Neural crest cell (in vitro differentiated cells): ENCODE measurements at places on chromosomes 4 and X.

DNA sequence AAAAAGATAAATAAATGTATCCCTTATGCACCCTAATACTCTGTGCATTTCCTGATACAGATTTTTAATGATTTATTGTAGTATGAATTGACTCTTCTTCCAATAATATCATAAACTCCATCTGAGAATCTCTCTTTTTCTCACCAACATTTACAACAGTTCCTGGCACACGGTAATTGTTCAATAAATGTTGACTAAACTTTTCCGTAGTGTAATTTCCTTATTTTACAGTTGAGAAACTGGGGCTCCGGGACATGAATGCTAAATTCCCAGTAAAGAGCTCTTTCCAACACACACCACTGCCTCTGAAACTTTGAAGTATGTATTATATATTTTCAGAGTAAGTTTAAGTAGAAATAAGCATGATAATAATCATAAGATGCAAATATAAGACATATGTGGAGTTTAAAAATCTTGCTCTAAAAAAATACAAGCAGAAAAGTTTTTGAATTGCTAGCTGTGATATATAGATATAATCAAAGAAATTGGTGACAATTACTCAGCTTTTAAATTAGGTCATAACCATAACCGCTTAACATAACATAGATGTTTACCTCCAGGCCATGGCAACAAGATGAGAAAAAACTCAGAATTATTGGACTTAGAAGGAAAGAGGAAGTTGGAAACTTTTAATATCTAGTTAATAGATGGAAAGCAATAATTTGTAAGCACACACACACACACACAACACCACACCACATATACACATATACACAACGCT lies 28.2 kb upstream of the ANTXR2 start:
- no peak for DNase-seq

- peak; percentile 47 for DNase-seq
These were observed at the start of gene SLC16A2 for GRCh38 chrX:74421036-74421739. SLC16A2 (plus strand) TSS chrX:74421493; CDS start chrX:74421638, 145 bp downstream.

GRCh38 chrX:150569155-150569477 lies 695 bp downstream of the MTM1 start:
- no peak for DNase-seq

GRCh38 chr4:77092975-77093374 lies 17.2 kb upstream of the CCNI start:
- no peak for DNase-seq

GRCh38 chrX:97931586-97931985 lies 1047.9 kb downstream of the RPA4 start:
- no peak for DNase-seq

- no peak for DNase-seq
These were observed 77.3 kb upstream of the TMEM47 start for GRCh38 chrX:34734383-34734782.

DNA sequence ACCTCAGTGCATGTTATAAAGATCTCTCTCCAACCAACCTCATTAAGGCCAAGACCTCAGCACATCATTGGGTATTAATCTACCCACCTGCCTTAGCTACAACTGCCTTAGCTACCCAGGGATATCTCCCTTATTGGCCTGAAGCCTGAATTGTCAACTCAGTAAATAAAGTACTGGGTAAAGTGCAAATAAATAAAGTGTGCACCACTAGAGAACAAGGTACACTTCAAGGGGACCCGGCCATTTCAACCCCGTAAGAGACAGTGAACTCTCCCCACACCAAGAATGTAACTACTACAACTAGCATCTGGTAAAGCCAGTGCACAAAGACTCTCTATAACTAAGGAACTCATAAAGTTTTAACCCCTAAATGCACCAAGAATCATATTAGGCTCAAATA lies 61.7 kb upstream of the POU3F4 start:
- no peak for DNase-seq

DNA sequence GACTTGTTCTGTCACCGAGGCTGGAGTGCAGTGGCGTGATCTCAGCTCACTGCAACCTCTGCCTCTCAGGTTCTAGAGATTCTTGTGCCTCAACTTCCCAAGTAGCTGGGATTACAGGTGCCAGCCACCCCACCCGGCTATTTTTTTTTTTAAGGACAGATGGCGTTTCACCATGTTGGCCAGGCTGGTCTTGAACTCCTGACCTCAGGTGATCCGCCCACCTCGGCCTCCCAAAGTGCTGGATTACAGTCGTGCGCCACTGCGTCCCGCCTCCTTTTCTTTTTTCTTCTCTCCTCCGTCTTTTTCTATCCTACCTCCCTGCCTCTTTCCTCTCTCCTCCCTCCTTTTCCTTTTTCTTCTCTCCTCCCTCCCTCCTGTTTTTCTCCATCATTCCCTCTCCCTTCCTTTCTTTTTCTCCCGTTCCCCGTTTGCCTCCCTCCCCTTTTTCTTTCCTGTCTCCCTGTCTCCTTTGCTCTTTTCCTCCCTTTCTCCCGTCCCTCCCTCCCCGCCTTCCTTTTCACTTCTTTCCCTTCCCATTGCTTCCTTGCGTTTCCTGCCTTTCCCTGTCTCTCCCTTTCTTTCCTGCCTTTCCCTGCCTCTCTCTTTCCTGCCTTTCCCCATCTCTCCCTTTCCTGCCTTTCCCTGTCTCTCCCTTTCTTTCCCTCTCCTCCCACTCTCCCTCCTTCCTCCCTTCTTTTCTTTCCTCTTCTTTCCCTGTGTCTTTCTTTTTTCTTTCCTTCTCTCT lies 2.1 kb upstream of the SLC25A6 start:
- no peak for DNase-seq

- no peak for DNase-seq
These were observed 374.5 kb downstream of the GRID2 start for GRCh38 chr4:92678292-92678691.

DNA sequence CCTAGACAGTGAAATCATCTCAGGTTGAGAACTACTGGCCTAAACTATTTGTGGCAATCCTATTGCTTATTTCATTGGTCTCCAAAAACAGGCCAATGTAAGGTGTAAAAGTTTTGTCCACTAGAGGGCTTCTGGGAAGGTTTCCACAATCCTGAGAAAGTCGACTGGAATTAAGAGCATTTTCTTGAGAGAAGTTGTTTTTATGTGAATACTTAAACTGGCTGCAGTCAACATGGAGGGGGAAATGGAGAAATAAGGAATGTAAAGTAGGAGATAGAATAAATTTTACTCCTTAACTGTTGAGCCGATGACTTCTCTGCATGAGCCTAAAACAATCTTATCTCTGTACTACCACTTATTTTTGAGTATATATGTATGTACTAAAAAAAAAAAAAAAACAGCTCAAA lies 11.0 kb upstream of the EIF4E start:
- DNase-seq: peak; percentile 8

- DNase-seq: no peak
These were observed 119.4 kb downstream of the FAT4 start for GRCh38 chr4:125434136-125434535.

- no peak for DNase-seq
These were observed 1048.0 kb downstream of the PDHA2 start for GRCh38 chr4:96887857-96888256.

GRCh38 chr4:5999356-5999755 lies 18.9 kb downstream of the C4orf50 start:
- no peak for DNase-seq

GRCh38 chr4:5162909-5163508 lies 111.7 kb downstream of the STK32B start:
- DNase-seq: no peak

- DNase-seq: no peak
These were observed 277.8 kb upstream of the EMCN start for GRCh38 chr4:100795581-100795980.

- no peak for DNase-seq
These were observed 17.9 kb upstream of the CXCL11 start for GRCh38 chr4:76053730-76054129.

GRCh38 chr4:4791299-4792111 lies 68.0 kb upstream of the MSX1 start:
- DNase-seq: no peak

DNA sequence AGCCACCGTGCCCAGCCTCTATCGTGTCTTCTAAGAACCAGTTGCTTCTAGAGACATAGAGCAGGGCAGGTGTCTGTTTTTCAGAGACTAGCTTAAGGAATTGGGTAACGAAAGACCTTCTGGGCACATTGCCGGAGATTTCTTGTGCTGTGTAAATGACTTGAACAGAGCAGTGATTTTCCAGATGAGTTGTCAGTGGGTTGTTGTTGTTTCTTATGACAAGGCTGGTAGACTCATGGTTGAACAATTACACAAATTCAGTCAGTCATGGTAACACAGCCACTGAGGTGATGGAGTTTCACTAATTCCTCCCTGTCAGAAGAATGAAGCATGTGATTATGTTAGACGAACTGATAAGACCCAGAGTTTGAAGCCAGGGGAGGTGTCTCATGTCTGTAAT lies 20.5 kb upstream of the DDX3X start:
- no peak for DNase-seq

DNA sequence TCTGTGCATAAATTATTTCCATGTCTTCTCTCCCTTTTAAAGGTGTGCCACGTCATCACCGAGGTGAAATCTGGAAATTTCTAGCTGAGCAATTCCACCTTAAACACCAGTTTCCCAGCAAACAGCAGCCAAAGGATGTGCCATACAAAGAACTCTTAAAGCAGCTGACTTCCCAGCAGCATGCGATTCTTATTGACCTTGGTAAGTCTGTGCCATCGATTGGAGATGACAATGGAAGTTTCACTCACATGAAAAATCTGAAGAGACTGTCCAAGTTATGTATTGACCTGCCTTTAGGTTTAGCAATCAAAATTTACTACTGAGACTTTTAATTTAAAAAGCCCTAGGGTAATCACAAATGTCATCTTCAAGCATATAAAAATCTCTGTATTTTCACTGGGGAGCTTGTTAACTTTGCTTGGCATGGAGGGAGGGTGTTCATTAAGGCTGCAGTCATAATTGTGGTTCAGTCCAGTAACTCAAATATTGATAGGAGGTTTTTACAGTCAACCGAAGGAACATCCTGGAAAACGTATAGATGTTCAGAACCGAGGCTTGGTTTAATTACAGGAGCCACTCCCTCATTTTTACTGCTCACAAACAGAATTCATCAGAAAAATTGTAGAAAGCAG lies 142.9 kb downstream of the PTTG2 start:
- DNase-seq: no peak

- DNase-seq: no peak
These were observed 86.0 kb upstream of the LANCL3 start for GRCh38 chrX:37485429-37485828.

DNA sequence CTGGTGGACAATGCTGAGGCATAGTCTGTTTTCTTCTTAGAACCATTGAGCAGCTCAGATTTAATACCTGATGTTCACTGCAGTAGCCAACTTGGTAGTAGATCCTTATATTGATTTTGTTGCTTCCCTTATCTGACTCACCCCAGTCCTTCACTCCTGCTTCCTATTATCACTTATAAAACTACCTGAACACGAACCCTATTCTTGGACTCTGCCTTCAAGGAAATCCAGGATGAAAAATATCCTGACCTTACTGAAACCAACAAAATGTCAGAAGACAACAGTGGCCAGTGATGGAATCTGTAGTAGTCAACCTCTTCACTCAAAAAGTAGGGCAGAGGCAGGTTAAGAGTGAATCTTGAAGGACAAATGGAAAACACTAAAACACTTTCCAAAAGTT lies 98.1 kb downstream of the CPEB2 start:
- DNase-seq: no peak

- DNase-seq: no peak
These were observed 95.8 kb downstream of the MBNL3 start for GRCh38 chrX:132393085-132393484.

GRCh38 chr4:113866611-113867010 lies 105.1 kb upstream of the CAMK2D start:
- DNase-seq: no peak
